Skin of body (tissue), 3 donors: ENCODE measurements at places on chromosomes 2 and 18. TPM values are rescaled to one million over a fixed set of nuclear protein-coding genes. Genes with fewer than 3 reads are reported as not detected.

Gene RGPD4
- not detected for total RNA-seq

Gene RBFA
- total RNA-seq, result 33.4 TPM

Gene DUSP19
- 4.4 TPM for total RNA-seq

Gene CNRIP1
- 15.3 TPM for total RNA-seq

DNA sequence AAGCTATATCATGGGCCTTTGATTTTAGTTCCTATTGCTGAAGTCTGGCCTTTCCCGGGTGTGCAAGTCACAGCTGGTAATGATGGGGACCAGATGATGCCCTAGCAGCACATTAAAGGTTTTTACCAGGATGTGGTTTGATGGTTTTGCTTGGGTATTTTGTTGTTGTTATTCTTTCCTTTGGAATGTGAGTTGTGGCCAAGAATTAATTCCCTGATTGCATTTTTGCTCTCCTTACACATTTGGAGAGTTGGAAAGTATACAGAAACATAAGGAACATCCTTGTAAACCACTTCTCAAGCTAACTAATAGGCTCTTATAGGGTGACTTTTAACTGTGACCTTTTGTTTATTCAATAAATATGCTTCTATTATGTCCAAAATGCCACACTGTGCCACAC is 154.1 kb upstream of the MMADHC start:
- peak; percentile 79 for DNase-seq

DNA sequence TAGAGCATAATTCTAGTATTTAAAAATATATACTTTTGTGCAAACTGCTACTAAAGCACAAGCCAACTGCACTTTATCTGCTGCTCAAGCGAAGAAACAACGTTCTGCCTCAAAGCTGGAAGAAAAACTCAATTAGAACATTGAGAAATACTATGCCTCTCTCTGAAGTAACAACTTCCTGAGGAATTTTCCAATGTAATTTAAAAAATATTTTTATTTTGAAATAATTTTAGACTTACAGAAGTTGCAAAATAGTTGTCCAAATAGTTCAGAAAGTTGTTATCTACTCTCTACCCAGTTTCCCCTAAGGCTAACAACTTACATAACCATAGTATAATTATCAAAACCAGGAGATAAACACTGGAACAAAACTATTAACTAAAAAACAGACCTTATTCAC is 12.3 kb upstream of the POLI start:
- DNase-seq, result no peak

DNA sequence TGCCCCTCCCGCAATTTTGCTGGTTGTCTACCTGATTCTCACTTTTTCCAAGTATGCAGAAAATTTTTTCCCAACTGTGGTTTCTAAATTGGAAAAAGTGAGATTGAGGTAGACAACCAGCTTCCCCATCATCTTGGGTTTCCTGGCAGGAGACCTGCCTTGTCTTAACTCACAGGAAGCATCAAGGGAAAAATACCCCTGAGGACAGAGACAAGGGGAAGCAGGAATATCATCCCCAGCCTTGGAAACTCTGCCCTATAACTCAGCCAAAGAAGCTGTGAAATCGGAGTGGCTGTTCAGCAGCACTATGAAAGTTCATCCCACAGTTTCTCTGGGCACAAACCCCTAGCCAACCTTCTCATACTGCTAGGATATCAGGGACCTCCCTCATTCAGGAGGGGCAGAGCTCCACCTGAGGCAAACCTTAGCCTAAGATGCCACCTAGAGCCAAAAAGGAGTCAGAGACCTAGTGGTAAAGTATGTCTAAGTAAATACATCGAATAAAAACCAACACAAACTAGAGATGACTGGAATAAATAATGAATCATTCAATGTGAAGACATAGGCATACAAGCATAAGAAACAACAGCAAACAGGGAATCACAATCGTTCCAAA is 68.2 kb downstream of the ZSWIM2 start:
- no peak for DNase-seq

GRCh38 chr2:131635611-131636010 is 107.9 kb downstream of the CCDC74A start:
- no peak for DNase-seq

- DNase-seq, result no peak
Observed at GRCh38 chr18:76699923-76700322, 122.4 kb upstream of the ZNF236 start.

- DNase-seq, result no peak
Observed at GRCh38 chr2:118669654-118670053, 177.8 kb downstream of the EN1 start.

- peak; percentile 0 for DNase-seq
Observed at GRCh38 chr18:43277164-43277600, at the start of gene SYT4. SYT4 (minus strand) TSS chr18:43277490; CDS start chr18:43277281, 209 bp downstream.

- no peak for DNase-seq
Observed at GRCh38 chr2:189557373-189557772, 23.2 kb downstream of the SLC40A1 start.

GRCh38 chr2:16223161-16223840 is 283.0 kb downstream of the MYCN start:
- no peak for DNase-seq

DNA sequence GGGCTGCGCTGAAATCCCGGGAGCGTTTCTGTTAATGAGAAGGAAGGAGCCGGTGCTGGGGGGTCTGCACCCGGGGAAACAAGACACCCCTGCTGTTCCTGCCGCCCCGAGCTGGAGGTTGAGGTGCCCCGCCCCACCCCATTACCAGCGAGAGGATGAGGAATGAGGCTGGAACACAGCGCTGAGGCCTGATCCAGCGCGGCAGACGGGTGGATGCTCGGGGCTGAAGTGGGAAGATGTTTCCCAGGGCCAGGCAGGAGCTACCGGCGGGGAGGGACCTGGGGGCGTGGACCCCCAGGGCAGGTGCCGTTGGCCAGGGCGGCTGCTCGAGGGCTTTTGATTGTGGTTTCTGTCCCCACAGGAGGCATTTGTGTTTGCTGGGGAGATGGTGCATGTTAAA is 134.3 kb upstream of the CTDP1 start:
- no peak for DNase-seq

GRCh38 chr2:168573128-168573903 is 117.2 kb downstream of the CERS6 start:
- DNase-seq, result no peak

DNA sequence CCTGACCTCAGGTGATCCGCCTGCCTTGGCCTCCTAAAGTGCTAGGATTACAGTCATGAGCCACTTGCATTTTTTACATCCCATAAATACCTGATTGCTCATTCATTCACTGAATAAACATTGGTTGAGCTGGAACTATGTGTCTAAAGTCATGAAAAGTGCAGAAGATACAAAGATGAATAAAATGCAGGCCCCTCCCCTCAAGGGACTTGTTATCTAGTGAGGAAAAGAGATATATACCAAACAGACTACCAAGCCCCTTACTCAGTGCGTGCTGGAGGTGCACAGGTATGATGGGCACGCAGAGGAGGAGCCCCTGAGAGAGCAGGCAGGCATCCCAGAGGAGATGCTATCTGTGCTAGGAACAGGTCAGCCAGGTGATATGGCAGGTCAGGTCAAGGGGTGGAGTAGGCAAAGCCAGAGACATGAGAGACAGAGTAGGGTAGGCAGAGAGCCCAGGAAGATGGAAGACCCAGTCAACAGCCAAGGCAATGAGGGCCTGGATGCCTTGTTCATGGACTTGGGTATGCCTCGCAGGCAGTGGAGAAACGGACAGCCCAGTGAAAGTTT is 7.7 kb downstream of the FHL2 start:
- DNase-seq, result no peak

GRCh38 chr18:59467497-59467896 is 108.4 kb upstream of the LMAN1 start:
- DNase-seq, result no peak

DNA sequence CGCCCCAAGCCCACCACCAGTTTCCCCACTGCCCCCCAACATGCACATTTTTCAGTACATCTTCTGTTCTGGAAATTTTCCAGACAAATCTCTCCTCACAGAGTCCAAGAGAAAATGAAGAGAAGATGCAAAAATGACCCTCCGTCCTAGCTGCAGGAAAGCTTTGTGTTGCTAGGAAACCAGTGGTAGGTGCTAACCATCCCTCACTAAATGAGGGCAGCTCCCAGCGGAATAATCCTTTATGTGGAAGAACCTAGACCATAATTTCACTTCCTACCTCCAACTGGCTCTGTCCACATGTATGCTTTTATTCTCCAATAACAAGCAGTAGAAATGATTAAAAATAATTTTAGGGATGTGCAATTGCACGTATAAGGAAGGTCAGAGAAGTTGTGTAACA is 311.9 kb upstream of the EPHA4 start:
- DNase-seq, result no peak

DNA sequence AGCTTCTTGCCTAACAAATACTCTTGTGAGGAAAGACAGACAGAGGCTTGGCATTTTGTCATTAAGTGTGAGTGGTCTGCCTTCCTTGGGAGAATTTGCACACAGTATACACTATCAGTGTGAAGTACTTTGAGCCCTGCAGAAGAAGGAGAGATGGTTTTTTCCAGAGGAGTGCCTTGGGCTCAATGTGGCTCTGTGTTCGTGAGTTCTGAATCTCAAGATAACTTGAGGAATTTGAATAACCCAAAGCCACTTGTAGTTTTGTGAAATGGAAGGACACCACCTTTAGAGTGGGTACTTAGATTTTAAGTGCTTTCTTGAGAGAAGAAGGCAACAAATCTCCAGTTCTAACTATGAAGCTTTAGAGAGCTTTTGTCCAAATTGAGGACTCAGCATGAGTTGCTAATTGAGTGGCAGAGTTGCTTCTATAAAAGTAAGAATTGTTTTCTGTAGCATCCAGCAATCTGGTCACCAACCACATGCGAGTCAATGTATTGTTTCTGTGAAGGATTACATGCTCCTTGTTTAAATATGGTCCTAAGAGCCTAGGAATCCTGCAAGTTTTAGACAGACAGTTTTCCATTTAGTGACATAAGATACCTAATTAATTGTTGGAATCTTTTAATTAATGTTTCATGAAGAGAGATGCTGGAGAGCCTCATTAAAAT is 68.3 kb downstream of the BABAM2 start:
- no peak for DNase-seq

DNA sequence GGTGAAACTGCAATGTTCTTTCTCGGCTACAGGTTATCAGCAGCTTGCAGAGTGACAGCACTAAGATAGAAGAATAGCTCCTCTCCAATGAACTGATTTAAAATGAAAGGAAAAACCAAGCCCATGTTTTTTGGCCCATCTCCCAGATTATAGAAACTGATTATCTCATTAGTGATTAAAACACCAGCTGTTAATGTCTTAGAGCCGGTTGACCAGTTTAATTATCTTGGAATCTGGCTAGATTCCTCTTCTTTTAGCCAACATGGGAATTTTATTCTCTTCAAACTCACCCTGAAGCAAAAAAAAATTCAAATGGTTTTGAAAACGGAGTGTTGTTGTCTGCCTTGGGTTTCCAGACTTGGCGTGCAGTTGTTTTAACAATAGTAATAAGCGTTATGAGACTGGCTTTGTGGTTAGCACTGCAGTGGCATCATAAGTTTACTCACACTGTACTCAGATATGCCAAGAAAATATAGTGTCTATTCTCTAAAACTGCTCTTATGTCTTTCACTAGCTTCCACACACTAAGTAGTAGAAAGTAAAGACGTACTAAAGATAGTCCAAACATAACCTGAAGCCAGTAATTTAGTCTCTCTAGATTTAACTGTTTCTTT is 665.3 kb downstream of the STK39 start:
- no peak for DNase-seq

DNA sequence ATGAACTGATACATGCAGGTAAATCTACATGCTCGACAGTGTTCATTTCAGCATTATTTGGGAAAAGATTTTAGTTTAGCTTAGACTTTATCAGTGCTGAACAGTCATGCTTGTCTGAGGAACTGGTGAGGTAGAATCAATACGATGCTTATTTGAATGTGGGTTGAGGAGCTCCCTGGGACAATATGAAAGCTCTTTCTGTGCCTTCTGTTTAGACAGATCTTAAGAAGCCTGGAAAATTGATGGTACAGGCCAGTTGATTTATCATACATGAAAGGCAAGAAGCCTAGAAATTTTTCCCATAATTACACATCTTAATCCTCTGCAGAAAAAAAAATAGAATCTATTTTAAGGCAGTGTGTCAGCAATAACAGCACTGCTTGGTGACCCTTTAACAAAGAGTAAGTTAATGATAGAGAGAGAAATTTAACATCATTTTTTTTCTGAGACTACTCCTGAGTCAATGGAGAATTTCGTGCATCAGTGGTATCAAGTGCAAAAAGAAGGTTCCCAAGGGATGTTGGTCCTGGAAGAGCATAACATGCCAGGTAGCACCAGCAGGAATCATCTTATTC is 252.2 kb upstream of the CDH20 start:
- no peak for DNase-seq

GRCh38 chr2:220228310-220229006 is 601.0 kb downstream of the SLC4A3 start:
- no peak for DNase-seq

DNA sequence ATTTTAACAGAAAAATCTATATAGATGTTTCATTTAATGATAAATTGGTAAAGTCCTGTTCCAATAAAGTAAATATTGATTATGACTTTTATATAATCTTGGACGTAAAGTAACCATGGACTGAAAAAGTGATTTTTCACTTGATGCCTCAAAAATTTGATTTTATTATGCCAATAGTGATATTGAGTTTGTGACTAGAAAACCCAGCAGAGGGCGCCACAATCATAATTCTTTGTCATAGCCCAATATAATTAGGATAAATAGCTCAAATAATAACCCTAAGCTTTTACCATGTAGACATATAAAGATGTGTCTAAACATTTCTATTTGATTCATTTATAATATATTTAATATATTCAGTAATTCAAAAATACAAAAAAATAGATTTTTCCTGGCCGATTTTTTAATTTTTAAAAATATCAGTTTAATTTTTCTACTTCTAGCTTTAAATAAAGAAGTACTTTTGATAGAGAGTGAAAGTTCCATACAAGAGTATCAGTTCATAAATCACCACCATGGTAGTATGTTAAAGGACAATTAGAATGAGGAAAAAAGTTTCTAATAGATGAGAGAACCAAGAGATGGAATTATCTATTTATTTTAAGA is 30.7 kb downstream of the CAMKMT start:
- peak; percentile 9 for DNase-seq

- peak; percentile 46 for DNase-seq
Observed at GRCh38 chr2:170235860-170236679, 58.1 kb downstream of the MYO3B start.

GRCh38 chr2:152467677-152468410 is 132.9 kb downstream of the FMNL2 start:
- DNase-seq, result no peak

DNA sequence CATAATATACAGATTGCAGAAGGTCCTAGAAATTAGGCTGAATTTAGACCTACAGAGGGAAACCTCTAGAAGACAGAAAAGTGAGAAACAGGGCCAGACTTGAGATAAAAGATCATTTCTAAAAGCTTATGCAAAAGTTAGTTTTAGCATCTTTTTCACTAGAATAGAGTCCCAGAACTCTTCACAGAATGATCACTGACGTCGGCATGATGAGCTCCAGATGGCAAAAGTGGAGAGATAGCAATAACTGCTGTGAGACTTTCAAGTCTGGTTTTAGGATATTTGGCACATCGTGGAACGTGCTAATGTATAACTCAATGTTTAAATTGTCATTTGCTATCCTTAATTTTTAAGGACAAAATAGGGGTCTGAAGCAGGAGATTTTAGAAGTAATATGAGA is 1050.7 kb upstream of the CELF4 start:
- DNase-seq, result peak; percentile 1
